Fibroblast of skin of right quadriceps (primary cell): ENCODE measurements at places on chromosomes 4 and X.

GRCh38 chr4:13484749-13485221 is 645 bp upstream of the RAB28 start:
- DNase-seq = peak; percentile 20

DNA sequence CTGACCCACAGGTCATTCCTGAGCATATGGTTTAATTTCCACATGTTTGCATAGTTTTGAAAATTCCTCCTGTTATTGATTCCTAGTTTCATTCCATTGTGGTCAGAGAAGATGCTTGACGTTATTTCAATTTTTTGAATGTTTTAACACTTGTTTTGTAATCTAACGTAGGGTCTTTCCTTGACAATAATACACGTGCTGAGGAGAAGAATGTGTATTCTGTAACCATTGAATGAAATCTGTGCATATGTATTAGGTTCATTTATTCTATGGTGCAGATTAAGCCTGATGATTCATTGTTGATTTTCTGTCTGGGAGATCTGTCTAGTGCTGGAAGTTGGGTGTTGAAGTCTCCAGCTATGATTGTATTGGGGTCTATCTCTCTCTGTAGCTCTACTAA is 486.4 kb upstream of the RPS6KA3 start:
- DNase-seq = peak; percentile 34

GRCh38 chrX:129238011-129238410 is 285.3 kb downstream of the SMARCA1 start:
- DNase-seq = no peak

GRCh38 chr4:88514557-88515511 is 8.7 kb downstream of the PYURF start:
- DNase-seq = no peak

- peak; percentile 52 for DNase-seq
Measured at GRCh38 chrX:66622209-66622608, 16.7 kb downstream of the EDA2R start.

GRCh38 chr4:87950493-87950892 is 25.0 kb upstream of the SPP1 start:
- no peak for DNase-seq

DNA sequence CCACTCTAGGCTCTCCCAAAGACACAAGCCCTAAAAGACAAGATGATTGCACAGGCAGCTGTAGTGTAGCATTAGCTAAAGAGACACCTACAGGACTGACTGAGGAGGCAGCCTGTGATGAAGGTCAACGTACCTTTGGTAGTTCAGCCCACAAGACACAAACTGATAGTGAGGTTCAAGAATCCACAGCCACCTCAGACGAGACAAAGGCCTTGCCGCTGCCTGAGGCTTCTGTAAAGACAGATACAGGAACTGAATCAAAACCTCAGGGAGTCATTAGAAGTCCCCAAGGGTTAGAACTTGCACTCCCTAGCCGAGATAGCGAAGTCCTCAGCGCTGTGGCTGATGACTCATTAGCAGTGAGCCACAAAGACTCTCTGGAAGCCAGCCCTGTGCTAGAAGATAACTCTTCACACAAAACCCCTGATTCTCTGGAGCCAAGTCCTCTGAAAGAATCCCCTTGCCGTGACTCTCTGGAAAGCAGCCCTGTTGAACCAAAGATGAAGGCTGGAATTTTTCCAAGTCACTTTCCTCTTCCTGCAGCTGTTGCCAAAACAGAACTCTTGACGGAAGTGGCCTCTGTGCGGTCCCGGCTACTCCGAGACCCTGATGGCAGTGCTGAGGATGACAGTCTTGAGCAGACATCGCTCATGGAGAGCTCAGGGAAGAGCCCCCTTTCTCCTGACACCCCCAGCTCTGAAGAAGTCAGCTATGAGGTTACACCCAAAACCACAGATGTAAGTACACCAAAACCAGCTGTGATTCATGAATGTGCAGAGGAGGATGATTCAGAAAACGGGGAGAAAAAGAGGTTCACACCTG is 306.3 kb downstream of the ANK2 start:
- peak; percentile 98 for DNase-seq

DNA sequence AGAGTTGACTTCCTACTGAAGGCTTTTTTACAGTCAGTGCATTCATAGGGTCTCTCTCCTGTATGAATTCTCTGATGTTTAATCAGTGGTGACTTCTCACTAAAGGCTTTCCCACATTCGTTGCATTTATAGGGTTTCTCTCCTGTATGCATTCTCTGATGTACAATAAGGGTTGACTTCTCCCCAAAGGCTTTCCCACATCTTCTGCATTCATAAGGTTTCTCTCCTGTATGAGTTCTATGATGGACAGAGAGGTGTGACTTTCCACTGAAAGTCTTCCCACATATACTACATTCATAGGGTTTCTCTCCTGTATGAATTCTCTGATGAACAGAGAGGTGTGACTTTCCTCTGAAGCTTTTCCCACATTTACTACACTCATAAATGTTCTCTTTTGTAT is 45.2 kb downstream of the ZNF674 start:
- DNase-seq = no peak

- peak; percentile 80 for DNase-seq
Measured at GRCh38 chr4:26717332-26717731, 133.4 kb downstream of the TBC1D19 start.

- peak; percentile 13 for DNase-seq
Measured at GRCh38 chr4:155666344-155667221, at the start of gene GUCY1A1. Gene GUCY1A1, plus strand, starts transcription at chr4:155666848. Its CDS starts 30,020 bp downstream, at chr4:155696868.

- peak; percentile 50 for DNase-seq
Measured at GRCh38 chr4:126727461-126727860, 905.3 kb upstream of the INTU start.
